Purkinje cell (primary cell): ENCODE measurements at places on chromosomes 1 and 21. TPM values are rescaled to one million over a fixed set of nuclear protein-coding genes. Genes with fewer than 3 reads are reported as not detected.

Gene KRTAP13-2
- polyA plus RNA-seq, result not detected in 2 replicates

Gene RHBDL2
- polyA plus RNA-seq, result 0.20 and 0.38 TPM in 2 replicates

Gene HJV
- polyA plus RNA-seq, result not detected in 2 replicates

Gene S100A6
- 19.2 and 39.7 TPM in 2 replicates for polyA plus RNA-seq

Gene AMY1C
- not detected in 2 replicates for polyA plus RNA-seq

Gene VANGL2
- not detected in 2 replicates for polyA plus RNA-seq

Gene CFHR5
- polyA plus RNA-seq, result 0.34 TPM in 1 of 2 replicates, not detected in the other

Gene ETV3L
- not detected in 2 replicates for polyA plus RNA-seq

Gene SPTA1
- not detected in 2 replicates for polyA plus RNA-seq
